ENCODE measurements at places on chromosomes 2 and 18.

DNA sequence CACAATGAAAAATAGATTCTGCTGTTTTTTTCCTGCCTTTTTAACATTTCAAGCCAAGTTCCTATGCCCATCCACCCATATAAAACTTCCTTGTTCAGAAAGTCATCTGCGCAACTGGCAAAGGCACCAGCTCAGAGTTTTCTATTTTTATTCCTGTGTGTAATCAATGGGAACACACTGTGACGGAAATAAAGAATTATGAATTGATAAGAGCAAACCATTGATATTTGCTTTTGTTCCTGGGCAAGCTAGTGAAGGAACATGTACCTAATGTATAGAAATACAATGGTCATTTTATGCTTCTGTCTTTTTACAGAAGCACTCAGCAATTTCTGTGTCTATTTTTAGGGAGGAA, 30.8 kb upstream of the AAK1 start:
- no peak for DNase-seq

DNA sequence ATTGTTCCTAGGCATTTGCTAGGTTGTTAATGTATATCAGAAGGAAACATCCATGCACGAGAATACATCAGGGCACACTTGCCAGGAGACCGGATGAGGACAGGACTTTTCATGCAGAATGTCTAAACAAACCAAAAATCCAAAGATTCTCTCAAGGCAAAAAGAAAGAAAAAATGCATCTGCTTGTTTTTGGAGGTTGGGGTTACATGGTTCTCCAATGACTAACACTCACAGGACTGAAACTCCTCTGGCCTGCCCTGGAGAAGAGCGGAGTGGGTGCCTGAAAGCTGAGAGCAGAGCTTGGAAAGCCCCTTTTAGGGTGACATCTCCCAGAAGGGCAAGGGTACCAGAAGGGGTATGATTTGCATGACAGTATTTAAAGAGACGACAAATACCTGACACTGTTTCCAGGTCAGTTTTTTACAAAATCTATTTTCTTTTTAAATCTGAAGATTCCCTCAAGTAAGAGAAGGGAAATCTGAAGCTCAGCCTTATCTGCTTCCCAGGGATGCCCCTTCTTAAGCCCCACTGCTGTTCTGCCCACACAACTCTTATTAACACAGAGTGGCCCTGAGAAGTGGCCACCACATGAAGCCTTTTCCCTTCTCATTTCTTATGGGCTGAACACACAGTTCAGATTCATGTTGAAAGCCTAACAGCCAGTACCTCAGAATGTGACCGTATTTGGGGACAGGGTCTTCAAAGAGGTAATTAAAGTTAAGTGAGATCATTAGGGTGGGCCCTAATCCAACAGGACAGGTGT, 216.4 kb downstream of the STK39 start:
- no peak for DNase-seq

DNA sequence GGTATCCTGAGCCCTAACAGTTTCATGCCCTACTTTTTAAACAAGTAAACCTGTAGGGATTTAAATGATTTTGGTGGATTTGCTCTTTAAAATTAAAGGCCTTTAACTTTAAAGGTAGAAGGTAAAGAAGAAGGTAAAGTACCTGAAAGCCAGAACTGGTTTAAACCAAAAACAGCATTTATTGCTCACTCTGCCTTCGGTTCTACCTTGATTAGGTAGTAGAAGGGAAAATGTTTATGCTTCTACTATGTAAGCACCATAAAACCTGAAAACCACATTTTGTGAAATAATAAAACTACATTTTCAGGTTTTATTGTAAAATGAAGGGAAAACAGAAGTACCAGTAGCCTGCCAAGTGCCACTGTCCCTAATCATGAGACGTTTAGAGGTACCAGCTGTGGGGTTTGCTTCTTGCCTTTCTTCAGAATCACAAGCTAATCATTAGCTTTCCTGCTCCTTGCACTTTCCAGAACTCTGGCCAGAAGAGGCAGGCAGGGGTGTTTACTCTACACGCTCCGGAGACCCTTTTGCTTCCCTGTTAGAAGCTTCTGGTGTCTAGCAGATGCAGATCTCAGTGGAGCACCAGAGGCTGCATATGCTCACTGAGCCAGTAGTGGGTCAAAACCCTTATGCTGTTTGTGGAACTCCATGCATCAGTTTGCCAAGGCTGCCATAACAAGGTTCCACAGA, 33.3 kb downstream of the RPIA start:
- DNase-seq: no peak

DNA sequence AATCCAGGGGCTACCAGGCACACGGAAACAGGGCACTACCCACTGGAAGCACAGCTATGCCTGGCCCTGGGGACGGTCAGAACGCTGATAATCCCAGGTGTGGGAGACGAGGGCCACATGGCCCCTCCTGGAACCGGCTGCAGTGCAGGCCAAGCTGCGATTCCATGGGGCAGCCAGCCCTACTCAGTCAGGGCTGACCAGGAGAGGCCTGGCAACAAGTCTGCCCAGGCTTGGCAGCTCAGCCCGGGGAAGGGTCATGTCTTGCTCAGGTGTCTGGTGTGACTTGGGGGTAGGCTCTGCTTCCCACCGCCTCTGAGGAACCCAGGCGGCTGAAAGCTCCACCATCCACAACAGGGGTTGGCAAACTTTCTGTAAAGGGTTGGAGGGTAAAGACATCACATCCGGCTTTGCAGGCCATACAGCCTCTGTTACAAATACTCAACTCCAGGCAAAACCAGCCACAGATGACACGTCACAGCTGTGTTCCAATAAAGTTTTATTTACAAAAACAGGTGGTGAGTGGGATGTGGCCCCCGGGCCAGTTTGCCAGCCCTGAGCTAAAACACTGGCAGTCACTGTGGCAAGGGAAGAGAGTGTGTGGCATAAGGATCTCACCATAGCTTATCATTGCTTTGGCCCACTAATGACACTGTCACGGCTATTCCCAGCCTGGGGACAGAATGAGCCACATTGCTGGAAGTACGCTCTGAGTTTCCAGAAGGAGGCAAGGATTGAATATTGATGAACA, 85.2 kb downstream of the NDUFA10 start:
- no peak for DNase-seq

DNA sequence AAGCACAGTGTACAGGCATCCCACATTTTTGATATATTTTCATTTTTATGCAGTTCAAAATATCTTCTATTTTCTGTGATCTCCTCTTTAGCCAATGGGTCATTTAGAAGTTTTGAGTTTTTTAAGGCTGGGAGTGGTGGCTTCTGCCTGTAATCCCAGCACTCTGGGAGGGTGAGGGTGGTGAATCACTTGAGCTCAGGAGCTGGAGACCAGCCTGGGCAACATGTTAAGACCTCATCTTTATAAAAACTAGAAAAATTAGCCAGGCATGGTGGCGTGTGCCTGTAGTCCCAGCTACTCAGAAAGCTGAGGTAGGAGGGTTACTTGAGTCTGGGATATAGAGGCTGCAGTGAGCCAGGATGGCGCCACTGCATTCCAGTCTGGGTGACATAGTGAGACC, 17.8 kb downstream of the UBR3 start:
- no peak for DNase-seq

DNA sequence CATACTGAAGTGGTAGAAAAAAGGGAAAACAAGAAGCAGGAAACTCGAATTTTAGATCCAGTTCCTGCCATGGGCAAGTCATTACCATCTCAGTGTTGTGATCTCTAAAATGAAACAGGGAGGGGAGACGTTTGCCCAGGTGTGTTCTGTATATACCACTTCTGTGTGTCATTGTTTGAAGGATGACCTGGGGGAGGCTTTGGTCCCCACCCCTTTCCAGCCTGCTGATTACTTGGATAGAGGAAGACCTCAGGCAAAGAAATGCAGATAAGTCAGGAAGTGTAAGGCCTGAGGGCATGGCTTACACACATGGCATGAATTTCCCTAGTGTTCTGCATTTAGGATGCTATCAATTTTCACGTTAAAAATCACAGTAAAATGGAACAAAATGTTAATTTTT, 205.2 kb upstream of the CXCR4 start:
- no peak for DNase-seq

DNA sequence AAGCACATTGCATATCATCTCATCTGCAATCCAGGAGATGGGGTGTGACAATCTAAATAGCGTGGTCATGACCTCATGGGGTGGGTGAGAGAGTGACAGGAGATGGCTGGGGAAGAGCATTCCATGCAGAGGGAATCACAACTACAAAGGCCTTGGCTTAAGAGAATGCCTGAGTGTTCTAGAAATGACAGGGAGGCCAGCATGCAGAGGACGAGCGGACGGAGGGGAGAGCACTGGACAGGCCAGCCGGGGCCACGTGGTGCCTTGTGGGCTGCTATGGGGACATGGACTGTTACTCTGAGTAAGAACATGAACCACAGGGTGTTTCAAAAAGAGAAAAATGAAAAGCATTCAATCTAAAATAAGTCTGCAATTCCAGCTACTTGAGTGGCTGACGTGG, 117.9 kb upstream of the ODC1 start:
- DNase-seq: no peak

DNA sequence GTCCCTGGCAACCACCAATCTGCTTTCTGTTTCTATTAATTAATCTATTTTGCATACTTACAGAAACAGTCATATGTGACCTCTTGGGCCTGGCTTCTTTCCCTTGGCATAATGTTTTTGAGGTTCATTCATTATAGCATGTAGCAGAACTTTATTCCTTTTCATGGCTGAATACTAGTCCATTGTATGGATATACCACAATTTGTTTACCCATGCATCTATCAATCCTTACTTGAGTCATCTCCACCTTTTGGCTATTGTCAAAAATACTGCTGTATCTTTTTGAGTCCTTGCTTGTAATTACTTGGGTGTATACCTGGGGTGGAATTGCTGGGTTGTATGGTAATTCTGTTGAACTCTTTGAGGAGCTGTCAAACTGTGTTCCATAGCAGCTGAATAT, 126.8 kb downstream of the CTIF start:
- DNase-seq: no peak

DNA sequence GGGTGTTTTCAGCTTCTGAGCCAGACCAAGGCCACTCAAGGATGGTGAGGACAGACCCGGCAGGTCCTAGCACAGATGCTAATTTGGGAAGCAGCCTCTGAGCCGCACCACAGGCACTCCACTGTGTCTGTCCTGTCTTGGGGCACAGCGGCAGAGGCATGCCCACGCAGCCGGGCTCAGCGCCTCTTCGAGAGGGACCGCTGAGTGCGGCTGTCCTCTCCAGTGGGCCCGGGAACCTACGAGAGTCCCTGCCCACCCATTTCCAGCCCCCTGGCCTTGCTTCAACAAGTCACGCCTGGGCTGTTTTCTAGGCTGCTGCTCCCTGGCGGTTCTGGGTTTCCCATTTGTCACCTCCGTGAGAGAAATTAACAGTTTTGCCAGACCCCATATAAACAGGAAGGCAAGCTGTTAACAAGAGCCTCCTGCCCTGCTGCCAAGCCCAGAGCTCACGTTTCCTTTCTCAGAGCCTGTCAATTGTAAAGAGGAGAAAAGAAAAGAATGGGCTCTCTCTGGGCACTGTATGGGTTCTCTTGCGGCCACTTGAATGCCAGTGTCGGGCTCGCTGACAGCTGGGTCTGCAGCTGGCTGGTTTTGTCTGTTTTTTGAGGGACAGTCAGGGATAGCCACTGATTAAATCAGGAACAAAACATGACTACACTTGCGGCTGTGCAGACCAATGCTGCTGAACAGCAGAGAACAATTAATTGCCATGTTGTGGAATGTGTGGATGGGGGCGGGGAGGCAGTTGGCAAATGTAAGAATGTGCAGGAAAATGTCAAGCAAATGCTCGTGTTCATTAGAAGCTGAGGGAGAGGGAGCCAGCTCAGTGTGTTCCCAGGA, 30.6 kb downstream of the TMEM17 start:
- no peak for DNase-seq

- no peak for DNase-seq
Observed at GRCh38 chr2:170087413-170087793, 90.5 kb upstream of the MYO3B start.
